Activated CD4-positive, alpha-beta T cell treated with anti-CD3 and anti-CD28 coated beads, Interleukin-2, amount 50 U/mL, for 16 hours (primary cell): ENCODE measurements at places on chromosomes 3 and 15.

GRCh38 chr3:89572261-89572660, 464.8 kb downstream of the EPHA3 start:
- no peak for DNase-seq

GRCh38 chr15:92603743-92604470, 51.7 kb downstream of the FAM174B start:
- DNase-seq, result no peak

DNA sequence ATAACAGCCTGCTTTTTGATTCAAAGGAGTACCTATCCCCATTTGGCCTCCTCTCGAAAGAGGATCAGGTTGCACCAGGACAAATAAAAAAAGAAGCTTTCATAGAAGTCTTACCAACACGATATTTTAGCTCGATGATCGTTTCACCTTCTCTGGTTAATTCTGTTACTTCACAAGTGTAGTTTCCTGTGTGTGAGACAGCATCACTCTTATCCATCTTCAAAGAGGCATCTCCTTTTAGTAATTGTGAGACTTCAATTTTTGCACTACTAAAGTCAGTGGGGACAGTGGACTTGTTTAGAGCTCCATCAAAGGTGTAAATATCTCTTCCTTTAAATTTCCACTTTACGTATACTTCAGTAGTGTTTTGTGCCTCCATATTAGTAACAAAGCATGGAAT, 11.0 kb downstream of the CD47 start:
- no peak for DNase-seq

DNA sequence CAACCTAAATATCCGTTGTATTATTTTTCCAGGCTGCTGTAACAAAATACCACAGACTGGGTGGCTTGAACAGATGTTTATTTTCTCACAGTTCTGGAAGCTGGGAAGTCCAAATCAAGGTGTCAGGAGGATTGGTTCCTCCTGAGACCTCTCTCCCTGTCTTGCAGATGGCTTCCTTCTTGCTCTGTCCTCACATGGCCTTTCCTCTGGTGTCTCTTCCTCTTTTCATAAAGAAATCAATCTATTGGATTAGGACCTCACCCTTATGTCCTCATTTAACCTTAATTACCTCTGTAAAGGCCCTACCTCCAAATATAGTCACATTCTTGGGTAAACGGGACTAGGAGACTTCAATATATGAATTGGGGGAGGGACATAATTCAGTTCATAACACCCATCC, 89.2 kb upstream of the PLCL2 start:
- DNase-seq, result no peak
